ENCODE measurements at places on chromosomes 12 and 14. TPM values are rescaled to one million over a fixed set of nuclear protein-coding genes. Genes with fewer than 3 reads are reported as not detected.
A peak's percentile ranks its signal among the peaks of the same experiment; 100 is the strongest.

DNA sequence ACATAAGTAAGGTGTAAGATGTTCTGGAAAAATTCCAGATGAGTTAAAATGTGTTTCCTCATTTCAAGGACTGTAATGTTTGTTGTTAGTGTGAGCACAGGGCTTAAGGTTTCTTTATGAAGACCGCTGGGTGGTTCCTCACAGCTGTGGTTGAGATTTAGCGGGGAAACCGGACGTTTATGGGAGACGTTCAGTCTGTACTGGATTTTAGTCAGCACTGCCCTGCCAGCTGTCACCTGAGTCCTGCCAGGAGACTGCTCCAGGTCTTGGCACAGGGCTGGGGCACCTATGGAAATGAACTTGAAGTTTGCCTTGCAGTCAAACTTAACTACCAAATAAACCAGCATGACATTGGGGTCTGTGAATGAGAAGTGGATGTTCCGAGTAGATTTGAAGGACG, 555.2 kb downstream of the DIO2 start:
- no peaks in the 10 kb centered on the region for H3K36me3 ChIP-seq
- H3K27me3 ChIP-seq, result no peaks in the 10 kb centered on the region
- no peak for DNase-seq
- no peak overlapping the region for H3K4me3 ChIP-seq
- no peak overlapping the region for H3K27ac ChIP-seq

DNA sequence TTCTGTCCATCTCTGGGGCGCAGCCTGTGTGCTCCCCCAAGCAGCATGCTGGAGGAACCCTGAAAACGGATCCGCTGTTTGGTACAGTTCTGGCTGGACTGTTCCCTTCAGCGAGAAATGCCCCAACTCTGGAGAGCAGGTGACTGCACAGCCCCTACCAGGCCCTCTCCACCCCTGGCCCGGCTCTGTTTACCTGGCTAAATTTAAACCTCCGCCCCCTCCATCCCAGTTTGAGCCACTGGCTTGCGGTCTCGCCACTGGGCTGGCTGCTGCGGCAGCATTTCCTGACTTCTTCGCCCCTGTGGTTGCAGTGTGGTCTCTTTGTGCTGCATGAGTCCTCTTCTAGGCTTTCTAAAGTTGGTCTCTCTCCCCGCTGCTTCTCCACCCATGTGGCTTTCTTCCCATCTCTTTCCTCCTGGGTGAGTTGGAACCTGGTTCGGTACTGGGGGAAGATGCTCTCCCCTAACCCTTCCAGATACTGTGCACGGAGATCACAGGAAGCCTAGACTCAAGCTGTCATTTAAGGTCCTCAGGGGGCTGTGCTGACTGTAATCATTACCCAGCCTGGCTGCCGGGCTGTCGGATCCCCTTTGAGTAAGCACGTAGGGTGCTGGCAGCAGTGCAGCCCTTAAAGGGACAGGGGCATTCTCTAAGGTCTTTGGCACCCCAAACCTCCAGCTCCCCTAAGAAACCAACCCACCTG, 60.6 kb downstream of the FBXL14 start:
- peaks cover 47% of the 10 kb centered on the region for H3K4me1 ChIP-seq
- DNase-seq, result peak; percentile 75
- no peaks in the 10 kb centered on the region for H3K27me3 ChIP-seq
- no peaks in the 10 kb centered on the region for H3K36me3 ChIP-seq

GRCh38 chr14:22152161-22152870, 436.7 kb downstream of the DAD1 start:
- no peaks in the 10 kb centered on the region for H3K36me3 ChIP-seq
- no peak for DNase-seq
- H3K27me3 ChIP-seq, result no peaks in the 10 kb centered on the region
- no peak overlapping the region for H3K4me3 ChIP-seq
- no peak overlapping the region for H3K27ac ChIP-seq
- H3K4me1 ChIP-seq, result no peaks in the 10 kb centered on the region

DNA sequence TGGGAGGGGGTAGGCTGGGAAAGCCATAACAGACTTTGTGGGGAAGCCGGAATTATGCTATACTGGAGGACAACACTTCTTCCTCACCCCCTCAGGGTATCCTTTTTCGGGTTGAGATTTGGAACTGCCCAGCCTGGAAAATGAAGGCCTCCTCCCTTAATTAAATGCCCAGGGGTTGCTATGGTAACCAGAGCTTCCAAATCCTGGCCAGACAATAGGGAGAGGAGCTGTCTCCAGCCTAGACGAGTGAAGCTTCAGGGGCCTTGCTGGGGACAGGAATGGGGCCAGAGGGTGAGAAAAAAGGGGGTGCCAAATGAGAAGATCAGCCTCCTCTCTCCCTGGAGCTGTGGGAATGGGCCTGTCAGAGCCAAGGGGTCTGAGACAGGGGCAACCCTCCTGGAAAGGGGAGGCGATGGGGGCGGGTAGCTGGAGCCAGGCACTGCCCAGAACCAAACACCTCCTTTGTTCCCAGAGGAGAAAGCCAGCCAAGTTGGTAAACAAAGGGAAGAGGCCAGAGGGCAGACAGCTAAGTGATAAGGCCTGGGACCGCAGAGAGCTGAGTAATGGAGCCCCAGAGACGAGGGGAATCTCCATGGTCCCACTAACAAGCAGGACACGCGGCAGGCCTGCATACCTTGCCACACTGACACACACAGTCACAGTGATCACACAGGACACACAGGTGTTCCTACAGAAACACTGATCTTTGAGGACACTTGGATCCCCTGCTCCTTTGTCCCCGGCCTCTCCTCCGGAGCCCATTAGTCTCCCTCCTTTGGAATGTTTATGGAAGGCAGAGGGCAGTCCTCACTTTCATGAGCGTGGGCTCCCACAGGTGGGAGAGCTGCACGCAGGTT, 17.9 kb upstream of the RND1 start:
- H3K27ac ChIP-seq, result no peak overlapping the region
- no peak overlapping the region for H3K4me3 ChIP-seq
- H3K4me1 ChIP-seq, result no peaks in the 10 kb centered on the region
- H3K27me3 ChIP-seq, result peaks cover 20% of the 10 kb centered on the region

DNA sequence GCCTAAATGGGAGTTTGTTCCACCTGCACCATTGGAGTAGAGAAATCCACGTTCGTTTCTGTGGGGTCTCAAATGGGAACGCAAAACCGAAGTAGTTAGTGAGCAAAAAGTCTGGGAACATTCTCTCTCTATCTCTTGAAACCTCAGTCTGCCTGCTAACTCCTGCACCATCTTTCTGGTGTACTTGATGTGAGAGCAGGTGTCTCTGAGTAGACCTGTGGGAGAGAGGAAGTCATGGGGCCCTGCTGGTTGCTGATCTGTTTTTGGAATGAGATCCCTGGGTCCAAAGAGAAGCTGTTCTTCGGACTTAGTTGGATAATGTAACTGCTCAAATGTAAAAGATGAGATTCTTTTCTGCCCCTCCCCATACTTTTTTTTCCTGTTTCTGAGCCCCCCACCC, 57.3 kb downstream of the MAX start:
- H3K36me3 ChIP-seq, result peaks cover 14% of the 10 kb centered on the region
- H3K27me3 ChIP-seq, result no peaks in the 10 kb centered on the region
- no peak overlapping the region for H3K27ac ChIP-seq
- H3K4me1 ChIP-seq, result peaks cover 9% of the 10 kb centered on the region

DNA sequence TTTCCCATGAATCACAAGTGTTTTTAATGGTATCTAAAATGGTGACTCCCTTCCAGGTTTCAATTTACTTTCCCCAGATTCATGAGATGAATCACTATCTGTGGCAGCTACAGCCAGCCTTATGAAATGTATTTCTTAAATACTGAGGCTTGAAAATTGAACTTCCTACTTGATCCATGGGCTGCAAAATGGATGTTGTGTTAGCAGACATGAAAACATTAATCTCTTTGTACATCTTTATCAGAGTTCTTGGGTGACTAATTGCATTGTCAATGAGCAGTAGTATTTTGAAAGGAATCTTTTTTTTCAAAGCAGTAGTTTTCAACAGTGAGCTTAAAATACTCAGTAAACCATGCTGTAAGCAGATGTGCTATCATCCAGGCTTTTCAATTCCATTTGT, 250.8 kb downstream of the SLC6A15 start:
- H3K27me3 ChIP-seq, result no peaks in the 10 kb centered on the region
- H3K27ac ChIP-seq, result peak overlapping the region; percentile 32
- peaks cover 11% of the 10 kb centered on the region for H3K4me1 ChIP-seq

DNA sequence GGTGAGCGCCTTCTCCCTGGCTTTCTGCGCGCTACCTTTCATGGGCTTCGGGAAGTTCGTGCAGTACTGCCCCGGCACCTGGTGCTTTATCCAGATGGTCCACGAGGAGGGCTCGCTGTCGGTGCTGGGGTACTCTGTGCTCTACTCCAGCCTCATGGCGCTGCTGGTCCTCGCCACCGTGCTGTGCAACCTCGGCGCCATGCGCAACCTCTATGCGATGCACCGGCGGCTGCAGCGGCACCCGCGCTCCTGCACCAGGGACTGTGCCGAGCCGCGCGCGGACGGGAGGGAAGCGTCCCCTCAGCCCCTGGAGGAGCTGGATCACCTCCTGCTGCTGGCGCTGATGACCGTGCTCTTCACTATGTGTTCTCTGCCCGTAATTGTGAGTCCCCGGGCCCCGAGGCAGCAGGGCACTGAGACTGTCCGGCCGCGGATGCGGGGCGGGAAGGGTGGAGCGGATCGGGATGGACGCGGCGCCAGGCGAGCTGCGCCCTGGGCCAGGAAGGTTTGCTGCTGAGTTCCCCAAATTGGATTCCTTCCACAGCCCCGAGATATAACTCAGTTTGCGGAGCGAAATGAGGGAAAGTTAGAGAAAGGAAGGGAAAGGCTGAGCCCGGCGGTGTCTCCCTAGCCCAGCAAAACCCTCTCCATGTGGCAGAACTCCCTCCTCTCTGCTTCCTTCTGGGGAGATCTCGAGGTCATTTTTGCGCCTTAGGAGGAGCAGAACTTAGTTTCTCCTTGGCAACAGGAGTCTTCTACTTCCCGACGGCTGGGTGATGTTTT, 972 bp downstream of the PTGDR start:
- H3K4me3 ChIP-seq, result peak overlapping the region; percentile 69

DNA sequence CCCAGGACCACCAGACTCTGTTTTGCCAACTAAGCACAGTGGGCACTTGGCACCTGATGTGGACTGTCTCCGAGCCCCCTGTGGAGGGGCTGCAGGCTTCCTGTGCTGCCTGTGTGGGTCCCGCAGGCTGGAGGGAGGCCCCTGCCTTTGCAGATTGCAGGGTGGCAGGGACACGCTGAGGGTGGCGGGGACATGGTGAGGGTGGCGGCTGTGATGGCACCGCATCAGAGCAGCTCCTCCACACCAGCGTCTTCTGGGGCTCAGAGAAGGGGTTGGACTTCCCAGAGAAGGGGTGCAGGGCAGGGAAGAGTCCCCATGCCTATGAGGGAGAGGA, 8.1 kb downstream of the ZFYVE21 start:
- H3K27me3 ChIP-seq, result no peaks in the 10 kb centered on the region
- no peak for DNase-seq
- peak overlapping the region; percentile 23 for H3K27ac ChIP-seq
- H3K4me3 ChIP-seq, result no peak overlapping the region
- no peaks in the 10 kb centered on the region for H3K36me3 ChIP-seq

- no peak overlapping the region for H3K4me3 ChIP-seq
- peaks cover 28% of the 10 kb centered on the region for H3K4me1 ChIP-seq
- no peaks in the 10 kb centered on the region for H3K27me3 ChIP-seq
- H3K27ac ChIP-seq, result peak overlapping the region; percentile 90
- DNase-seq, result peak; percentile 87
- no peaks in the 10 kb centered on the region for H3K36me3 ChIP-seq
Measured at GRCh38 chr14:69268763-69269162, 8.8 kb downstream of the GALNT16 start.

GRCh38 chr12:83676781-83677295, 990.1 kb downstream of the TMTC2 start:
- H3K4me1 ChIP-seq, result no peaks in the 10 kb centered on the region
- DNase-seq, result no peak
- no peaks in the 10 kb centered on the region for H3K27me3 ChIP-seq

- peaks cover 43% of the 10 kb centered on the region for H3K4me1 ChIP-seq
- no peak overlapping the region for H3K27ac ChIP-seq
- no peak overlapping the region for H3K4me3 ChIP-seq
- peak; percentile 31 for DNase-seq
- H3K36me3 ChIP-seq, result peaks cover 41% of the 10 kb centered on the region
Measured at GRCh38 chr12:56590237-56590830, 39.8 kb downstream of the BAZ2A start.

GRCh38 chr14:104544362-104544961, 35.1 kb upstream of the C14orf180 start:
- H3K4me1 ChIP-seq, result no peaks in the 10 kb centered on the region
- H3K4me3 ChIP-seq, result no peak overlapping the region
- H3K27me3 ChIP-seq, result peaks cover 28% of the 10 kb centered on the region
- no peak for DNase-seq
- H3K27ac ChIP-seq, result no peak overlapping the region
- H3K36me3 ChIP-seq, result no peaks in the 10 kb centered on the region

GRCh38 chr14:94173471-94173884, 644 bp upstream of the PPP4R4 start:
- peaks cover 4% of the 10 kb centered on the region for H3K4me1 ChIP-seq
- no peak overlapping the region for H3K27ac ChIP-seq
- peak overlapping the region; percentile 50 for H3K4me3 ChIP-seq

- DNase-seq, result peak; percentile 76
- H3K27me3 ChIP-seq, result no peaks in the 10 kb centered on the region
- peak overlapping the region; percentile 45 for H3K27ac ChIP-seq
- H3K4me1 ChIP-seq, result peaks cover 6% of the 10 kb centered on the region
- H3K4me3 ChIP-seq, result peak overlapping the region; percentile 65
Measured at GRCh38 chr12:100234591-100235304, 32.1 kb downstream of the DEPDC4 start.

- no peaks in the 10 kb centered on the region for H3K36me3 ChIP-seq
- no peaks in the 10 kb centered on the region for H3K4me1 ChIP-seq
Measured at GRCh38 chr14:89397569-89398230, 19.3 kb downstream of the FOXN3 start.

GRCh38 chr14:31884776-31885379, 192.2 kb upstream of the ARHGAP5 start:
- H3K36me3 ChIP-seq, result no peaks in the 10 kb centered on the region
- peak; percentile 71 for DNase-seq
- H3K4me3 ChIP-seq, result no peak overlapping the region
- H3K27me3 ChIP-seq, result no peaks in the 10 kb centered on the region

DNA sequence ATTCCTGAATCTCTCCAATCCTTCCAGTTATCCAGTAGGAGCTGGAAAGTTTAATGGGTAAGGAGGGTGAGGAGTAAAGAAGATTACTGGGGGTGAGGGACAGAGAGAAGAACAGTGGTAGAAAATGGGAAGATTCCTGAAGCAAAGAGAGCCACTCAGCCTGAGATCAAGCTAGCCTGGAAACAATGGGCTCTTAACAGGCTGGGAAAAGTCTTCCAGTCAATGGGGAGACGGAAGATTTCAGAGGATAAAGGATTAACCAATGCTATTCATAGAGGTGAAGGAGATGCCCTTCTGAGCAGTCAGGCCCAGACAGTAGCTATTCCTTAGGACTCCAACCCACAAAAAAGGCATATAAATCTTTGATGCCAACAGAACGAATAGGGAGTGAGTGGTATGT, 14.8 kb downstream of the GDF11 start:
- no peak overlapping the region for H3K4me3 ChIP-seq
- H3K4me1 ChIP-seq, result no peaks in the 10 kb centered on the region
- DNase-seq, result no peak
- H3K27me3 ChIP-seq, result no peaks in the 10 kb centered on the region
- peaks cover 51% of the 10 kb centered on the region for H3K36me3 ChIP-seq

GRCh38 chr14:65032319-65032718, 45.6 kb downstream of the FNTB start:
- H3K4me3 ChIP-seq, result no peak overlapping the region
- no peak for DNase-seq
- no peaks in the 10 kb centered on the region for H3K27me3 ChIP-seq
- no peaks in the 10 kb centered on the region for H3K4me1 ChIP-seq
- no peaks in the 10 kb centered on the region for H3K36me3 ChIP-seq
- no peak overlapping the region for H3K27ac ChIP-seq

Gene ARHGEF40
- 68.3 TPM for total RNA-seq

Gene KCNC2
- total RNA-seq, result not detected

Gene ERBB3
- 3.3 TPM for total RNA-seq

Gene CIROP
- total RNA-seq, result not detected

Gene KITLG
- 98.4 TPM for total RNA-seq

Gene NANOG
- 0.13 TPM for total RNA-seq

Gene PPM1H
- 1.2 TPM for total RNA-seq

Gene C14orf39
- not detected for total RNA-seq

Gene KTN1
- total RNA-seq, result 119 TPM
